ENCODE measurements at places on chromosomes 6 and 20.

DNA sequence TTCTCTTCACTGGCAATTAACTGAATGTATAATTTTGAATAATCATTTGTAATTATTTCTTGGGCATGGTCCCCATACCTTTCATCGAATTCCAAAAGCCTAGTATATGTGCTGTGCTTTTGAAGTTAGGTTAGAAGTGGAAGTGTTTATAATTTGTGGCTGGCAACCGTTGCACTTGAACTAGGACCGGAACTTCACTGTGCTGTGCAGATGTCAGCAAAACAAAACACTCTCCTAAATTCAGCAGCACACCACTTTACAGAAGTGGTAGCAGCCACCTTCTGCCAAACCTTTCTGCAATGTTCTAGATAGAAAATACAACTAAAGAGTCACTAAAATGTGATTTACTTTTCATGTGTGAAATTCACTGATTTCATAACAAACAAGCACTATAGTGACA lies 111.9 kb downstream of the FAM83B start:
- no peak for DNase-seq

- DNase-seq, result no peak
Observed at GRCh38 chr6:167907837-167908681, 81.3 kb downstream of the AFDN start.

DNA sequence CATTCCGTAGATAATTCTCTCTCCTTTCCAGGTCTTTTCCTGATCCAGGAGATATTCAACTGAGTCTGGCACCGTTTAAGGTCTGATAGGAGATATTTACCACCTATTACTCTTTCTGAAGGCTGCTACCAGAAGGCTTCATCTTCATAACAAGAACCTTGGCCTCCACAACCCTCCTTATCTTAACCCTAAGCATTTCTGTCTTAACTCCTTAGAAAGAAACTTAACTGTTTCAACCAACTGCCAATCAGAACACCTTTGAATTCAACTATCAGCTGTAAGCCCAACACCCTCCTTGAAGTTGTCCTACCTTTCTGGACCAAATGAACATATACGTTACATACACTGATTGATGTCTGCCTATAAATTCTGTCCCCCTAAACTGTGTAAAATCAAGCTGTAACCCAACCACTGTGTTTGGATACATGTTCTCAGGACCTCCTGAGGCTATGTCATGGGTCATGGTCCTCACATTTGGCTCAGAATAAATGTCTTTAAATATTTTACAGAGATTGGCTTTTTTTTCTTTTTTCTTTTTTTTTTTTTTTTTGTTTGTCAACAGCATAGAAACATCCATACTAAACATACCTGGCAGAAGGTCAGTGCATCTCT lies 6.6 kb upstream of the TNFAIP3 start:
- no peak for DNase-seq

GRCh38 chr6:44237021-44237812 lies 9.7 kb upstream of the HSP90AB1 start:
- peak; percentile 62 for DNase-seq

DNA sequence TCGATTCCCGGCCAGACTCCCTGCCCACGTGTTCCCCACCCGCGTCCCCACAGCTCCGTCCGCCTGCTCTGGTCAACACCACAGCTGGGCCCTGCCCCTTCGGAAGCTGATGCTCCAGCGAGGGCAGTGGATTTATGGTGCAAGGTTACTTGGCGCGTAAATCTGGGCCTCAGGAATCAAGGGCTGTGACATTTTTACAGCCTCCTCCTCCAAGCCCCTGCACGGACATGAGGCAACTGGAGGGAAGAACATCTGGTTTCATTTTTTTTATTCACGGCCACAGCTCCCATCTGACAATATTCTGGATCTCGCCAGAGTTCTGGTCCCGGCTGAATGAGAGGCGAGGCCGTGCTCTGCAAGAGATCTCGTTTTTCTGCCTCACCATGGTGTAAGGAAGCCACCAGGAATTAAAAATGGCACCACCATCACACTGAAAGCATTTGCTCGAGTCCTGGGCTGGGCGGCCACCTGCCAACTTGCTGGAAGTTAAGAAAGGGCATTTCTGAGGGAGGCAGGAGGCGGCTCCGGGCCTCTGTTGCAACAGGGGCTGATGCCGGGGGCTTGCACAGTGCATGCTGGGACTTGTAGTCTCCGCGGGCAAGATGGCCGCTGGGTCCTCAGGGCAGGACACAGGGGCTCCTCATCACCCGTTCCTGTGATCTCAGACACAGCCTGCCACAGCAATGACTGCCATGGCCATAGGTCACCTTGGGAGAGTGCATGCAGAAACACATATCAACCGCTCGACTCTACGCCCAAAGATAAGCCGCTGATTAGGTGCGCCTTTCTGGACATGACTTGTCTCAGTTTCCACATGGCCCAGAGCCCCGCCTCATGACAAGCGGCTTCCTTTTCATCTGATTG lies 148.5 kb downstream of the LY86 start:
- no peak for DNase-seq

DNA sequence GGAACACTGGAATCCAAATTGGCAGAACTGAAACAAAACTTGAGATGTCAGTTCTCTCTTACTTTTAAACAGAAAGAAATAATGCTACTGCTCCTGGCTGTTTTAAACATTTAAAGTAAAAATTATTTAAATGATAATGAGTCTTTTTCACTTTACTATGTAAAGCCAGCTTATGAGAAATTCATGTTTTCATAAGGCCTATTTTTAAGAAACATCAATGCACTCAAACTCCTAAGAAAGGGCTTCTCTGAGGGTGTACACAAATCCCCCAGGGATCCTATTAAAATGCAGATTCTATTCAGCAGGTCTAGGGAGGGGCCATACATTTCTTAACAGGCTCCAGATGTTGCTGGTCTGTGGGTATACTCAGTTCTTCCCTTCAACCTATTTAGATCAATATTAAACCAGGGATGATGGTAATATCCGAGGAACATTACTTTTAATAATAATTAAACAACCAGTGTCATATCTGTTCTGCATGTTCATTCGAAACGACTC lies 2.3 kb downstream of the FERMT1 start:
- DNase-seq, result no peak

DNA sequence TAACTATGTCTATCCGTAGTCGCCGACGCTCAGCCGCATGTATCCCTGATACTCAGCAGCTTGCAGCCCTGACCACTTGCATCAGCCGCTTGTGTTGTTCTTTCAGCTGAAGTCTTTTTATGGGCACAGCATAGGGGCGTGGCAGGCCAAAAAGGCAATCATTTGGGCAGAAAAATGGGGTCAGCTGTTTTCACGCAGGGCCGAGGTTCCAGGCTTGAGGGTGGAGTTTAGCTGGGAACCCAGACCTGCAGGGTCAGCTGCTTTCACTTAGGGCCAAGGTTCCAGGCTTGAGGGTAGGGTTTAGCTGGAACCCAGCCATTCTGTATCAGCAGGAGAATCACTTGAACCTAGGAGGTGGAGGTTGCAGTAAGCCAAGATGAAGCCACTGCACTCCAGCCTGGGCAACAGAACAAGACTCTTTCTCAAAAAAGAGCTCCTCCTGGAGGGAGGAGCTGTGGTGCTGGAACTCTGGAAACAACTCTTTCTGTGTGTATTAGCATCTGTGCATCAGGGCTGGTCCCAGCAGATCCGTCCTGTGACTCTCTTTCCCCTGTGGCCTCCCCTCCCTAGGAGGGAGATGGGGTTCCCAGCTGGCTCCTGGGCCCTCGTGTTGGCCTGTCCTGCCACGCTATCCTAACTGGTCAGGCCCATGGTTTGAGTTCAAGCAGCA lies 56.9 kb upstream of the PRND start:
- no peak for DNase-seq

DNA sequence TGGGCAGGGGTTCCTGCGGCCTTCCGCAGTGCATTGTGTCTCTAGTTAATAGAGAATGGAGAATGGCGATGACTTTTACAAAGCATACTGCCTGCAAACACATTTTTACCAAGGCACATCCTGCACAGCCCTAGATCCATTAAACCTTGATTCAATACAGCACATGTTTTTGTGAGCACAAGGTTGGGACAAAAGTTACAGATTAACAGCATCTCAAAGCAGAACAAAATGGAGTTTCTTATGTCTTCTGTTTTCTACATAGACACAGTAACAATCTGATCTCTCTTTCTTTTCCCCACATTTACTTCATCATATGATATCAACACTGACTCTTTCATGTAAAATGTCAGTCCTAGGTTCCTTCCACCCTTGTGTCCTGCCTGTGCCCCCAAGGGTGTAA lies 63.5 kb downstream of the GCNT2 start:
- DNase-seq, result no peak

DNA sequence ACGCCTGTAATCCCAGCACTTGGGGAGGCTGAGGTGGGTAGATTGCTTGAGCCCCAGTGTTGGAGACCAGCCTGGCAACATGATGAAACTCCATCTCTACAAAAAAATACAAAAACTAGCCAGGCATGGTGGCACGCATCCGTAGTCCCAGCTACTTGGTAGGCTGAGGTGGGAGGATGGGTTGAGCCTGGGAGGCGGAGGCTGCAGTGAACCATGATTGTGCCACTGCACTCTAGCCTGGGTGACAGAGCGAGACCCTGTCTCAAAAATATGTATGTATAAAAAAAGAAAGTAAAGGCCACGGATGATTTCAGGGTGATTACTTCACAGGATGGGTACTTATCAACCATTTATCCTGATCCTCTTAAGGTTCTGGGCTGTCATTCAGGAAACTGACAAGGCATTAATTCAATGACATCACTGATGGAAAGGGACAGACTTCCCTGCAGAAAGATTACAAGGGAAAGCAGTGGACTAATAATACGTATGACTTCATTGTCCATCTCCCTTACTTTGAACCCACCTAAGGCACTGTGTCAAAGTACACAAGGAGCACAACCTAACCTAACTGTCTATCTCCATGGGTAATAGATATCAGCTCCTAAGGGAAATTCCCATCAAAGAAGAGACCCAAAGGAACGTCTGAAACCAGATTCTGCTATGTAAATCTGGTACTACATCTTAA lies 61.2 kb downstream of the ZMYND8 start:
- no peak for DNase-seq

DNA sequence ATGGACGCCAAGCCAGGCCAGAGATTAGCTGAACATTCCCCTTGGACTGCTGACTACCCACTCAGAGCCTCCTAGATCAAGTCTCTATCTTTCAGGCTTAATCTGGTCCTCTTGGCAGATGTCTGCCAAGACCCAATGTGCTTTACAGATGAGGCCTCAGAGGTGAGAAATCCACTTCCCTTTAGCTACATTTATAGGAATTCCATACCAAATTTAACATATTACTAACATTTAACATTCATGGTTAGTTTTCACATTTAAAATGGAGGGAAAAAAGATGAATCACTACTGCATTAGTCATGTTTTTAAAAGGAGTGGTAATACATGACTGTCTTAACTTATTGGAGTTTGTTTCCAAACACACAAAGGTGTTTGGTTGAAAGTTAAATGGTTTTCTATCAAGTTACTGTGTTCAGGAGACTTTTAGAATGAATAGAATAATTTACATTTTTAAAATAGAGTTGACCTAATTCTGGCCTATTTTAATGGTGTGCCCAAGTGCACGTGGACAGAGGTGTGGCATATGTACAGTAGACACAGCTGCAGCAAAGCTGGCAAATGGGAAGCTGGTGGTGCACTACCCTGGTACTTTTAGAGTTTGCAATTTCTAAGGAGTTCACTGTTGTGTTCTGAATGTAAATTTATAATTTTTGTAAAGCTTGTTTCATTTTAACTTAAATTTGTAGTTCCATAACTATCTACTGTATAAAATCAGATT lies 41.9 kb upstream of the CALHM6 start:
- no peak for DNase-seq

- no peak for DNase-seq
Observed at GRCh38 chr20:10462516-10462915, 27.4 kb downstream of the SLX4IP start.

DNA sequence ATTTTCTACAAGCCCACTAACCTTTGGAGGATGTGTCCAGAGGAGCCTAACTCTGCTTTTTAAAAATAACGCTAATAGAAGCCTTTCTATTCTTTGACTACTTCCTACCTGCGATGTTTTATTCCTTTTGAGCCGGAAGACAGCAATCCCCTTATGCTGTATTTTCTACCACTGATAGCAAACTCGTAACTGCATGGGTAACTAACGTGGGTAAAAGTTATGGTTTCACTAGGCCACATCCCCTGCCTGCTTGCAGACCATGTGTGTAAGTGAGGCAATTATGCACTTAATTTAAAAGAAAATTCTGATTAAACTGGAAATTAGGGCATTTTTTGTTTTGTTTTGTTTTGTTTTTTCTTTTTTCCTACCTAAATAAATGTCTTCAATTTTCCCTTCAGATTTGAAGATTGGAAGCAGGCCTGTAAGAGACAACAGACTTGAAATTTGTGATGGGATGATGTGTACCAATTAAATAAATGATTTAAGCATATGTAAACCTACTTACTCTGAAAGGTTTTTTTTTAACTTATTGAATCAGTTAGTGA lies 931 bp downstream of the UFL1 start:
- peak; percentile 35 for DNase-seq
